LoVo (cell line): ENCODE measurements at places on chromosomes 11 and 22.

DNA sequence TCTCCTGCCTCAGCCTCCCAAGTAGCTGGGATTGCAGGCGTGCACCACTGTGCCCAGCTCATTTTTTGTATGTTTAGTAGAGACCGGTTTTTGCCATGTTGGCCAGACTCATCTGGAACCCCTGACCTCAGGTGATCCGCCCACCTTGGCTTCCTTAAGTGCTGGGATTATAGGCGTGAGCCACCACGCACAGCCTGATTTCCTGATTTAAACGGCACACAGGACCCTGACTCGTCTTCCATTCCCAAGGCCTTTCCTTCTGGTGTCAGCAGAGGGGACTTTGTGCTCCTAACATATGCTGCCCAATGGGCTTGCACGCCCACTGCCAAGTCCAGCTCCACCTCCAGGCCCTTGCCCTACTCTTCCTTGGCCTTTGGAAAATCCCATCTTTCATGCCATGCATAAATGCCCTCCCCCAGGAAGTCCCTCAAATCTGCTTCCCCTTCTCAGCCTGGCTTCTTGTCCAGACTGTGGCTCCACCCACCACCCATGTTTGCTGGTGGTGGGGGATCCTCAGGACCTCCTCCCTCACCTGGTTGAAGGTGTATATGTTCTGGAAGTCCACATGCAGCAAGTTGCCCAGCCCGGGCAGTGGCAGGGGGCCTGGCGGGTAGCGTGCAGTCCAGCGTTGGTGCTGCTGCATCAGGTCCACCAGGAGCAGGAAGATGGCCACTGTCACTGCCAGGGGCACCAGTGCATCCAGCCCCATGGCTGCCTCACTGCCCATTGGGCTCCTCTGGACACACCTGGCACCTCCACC is 23.9 kb upstream of the CYP2D6 start:
- no peak for DNase-seq

DNA sequence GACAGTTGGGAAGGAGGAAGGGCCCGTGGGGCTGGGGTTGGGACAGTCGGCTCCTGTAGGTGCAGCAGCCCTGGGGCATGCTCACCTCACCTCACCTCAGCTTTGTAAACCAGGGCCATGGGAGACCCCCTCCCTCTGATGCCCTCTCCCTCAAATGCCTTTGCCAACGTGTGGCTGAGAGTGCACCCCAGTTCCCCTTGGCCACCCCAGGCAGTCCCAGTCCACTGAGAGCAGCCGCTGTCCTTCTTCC is 4.2 kb upstream of the NEAT1 start:
- no peak for DNase-seq

DNA sequence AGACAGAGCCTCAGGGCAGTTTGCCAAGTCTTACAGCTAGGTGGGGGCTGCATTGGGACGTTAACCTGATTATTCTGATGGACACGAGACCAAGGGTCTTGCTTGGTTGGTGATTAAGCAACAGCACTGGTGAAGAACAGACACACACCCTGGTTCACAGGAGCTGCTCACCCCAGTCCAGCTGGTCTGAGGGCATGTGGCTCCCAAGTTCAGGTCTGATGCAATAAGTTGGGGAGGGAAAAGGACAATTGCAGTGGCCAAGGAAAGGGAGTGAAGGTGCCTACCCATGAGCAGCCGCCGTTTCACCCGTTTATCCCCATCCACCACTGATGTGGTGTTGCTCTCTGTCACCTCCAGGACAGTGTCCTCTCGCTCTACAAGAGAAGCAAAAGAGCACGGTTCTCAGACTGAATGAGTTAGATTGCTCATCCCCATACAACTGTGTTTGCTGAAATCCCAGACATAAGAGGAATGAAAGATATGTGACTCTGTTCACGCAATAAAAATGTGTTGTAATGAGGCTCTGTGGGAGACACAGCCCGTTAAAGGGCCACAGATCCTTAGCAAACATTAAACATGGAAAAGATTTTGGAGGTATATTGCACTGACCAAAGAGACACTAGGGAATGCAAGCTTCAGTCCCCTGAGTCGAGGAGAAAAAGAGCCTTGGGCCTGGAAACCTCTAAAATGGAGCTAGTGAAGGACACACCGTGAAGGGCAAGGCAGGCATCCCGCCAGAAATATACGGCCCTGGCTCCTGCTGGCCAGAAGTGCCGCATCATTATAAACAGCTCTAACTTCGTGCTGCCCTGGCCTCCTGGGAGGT is 25.6 kb downstream of the SCUBE2 start:
- DNase-seq = no peak

- DNase-seq = no peak
Observed at GRCh38 chr11:94758666-94759065, 9.5 kb upstream of the AMOTL1 start.

GRCh38 chr11:1017269-1018005 is 19.1 kb downstream of the MUC6 start:
- peak; percentile 2 for DNase-seq

DNA sequence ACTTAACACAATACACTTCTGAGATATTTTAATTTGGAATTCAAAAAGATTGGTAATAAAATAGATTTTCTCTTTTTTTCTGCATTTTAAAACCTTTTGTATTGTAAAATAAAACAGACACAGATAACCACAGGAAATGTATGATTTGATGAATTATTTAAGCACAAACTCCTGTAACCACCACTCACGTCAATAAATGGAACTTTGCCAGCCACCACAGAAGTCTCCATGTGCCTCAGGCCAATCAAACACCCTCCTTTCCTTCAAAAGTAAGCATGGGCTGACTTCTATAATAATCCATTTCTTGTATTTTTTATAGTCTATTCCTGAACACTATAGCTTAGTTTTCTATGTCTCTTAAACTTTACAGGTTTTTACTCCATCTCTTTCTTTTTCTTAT is 721.7 kb downstream of the DLG2 start:
- no peak for DNase-seq

- no peak for DNase-seq
Observed at GRCh38 chr22:17907748-17908051, 116.7 kb downstream of the MICAL3 start.

- no peak for DNase-seq
Observed at GRCh38 chr11:46099963-46100316, 21.3 kb downstream of the PHF21A start.

- peak; percentile 11 for DNase-seq
Observed at GRCh38 chr11:72238040-72238450, 5.9 kb downstream of the PHOX2A start.
